Stimulated activated CD8-positive, alpha-beta memory T cell treated with anti-CD3 and anti-CD28 coated beads, Interleukin-12 subunit alpha, Interleukin-12 subunit beta, amount 100 ng/mL, for 1 hour (primary cell): ENCODE measurements at places on chromosomes 1 and 21.

DNA sequence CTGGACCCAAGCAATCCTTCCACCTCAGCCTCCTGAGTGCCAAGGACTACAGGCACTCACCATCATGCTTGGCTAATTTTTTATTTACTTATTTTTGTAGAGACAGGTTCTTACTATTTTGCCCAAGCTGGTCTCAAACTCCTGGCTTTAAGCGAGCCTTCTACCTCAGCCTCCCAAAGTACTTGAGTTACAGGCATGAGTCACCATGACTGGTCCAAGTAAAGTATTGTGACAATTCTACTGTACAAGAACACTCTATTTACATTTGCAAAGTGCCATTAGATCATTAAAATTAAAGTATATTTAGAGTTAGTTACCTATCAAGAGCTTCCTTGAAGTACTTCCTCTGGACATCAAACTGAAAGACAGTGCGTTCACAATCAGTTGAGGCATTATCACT lies 44.8 kb downstream of the NRDC start:
- DNase-seq: no peak

GRCh38 chr21:34926803-34927467 lies 122.2 kb downstream of the RUNX1 start:
- no peak for DNase-seq

- DNase-seq: no peak
Observed at GRCh38 chr1:1925437-1926345, 6.6 kb upstream of the TMEM52 start.

DNA sequence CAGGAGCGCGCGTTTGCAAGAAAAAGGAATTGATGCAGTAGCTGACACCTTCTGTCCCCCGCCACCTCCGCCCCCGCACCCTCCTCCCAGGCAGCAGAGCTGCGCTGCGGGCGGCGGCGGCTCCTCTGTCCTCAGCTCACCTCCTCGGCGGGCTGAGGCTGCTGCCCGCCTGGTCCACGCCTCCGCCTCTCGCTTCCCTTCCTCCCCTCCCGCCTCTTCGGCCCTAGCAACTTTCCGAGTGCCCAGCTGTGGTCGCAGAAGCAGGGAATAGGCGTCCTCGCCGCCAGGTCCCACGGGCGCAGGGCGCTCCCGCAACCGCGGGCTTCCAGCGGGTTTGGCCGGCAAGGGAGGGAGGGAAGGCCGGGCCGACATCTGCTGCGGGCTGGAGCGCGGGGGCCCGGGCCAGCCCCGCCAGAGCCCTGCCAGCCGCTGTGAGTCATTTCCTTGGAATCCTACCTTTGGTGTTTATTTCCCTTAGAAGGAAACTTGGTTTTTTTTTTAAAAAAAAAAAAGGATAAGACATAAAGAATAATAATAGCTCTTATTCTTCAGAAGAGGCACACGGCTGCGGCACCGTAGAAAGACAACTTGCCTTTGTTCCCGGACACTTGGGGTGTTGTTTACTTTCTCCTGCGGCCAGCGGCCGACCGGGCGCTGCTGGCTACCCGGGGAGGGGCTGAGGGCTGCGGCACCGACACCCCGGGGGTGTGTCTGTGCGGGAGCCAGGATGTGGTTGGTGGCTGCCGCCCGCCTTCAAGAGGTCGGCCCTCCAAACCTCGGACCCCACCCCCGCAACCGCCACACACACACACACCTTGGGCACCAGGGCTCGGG lies 1.1 kb downstream of the SERTAD4 start:
- no peak for DNase-seq

DNA sequence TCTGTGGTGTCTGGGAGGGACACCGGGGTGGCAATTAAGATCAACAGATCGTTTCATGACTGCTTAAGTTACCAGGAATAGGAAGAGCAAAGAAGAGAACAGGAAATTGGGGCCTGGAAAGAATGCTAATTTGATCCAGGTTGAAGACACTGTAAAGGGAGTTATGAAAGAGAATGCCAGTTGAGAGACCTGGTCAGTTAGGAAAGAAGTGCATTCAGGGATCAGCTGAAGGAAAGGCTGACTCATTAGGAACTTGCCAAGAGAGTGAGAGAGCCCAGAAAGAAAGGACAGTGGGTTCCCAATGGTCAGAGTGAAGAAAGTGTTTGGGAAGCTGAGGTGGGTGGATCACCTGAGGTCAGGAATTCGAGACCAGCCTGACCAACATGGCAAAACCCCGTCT lies 119.6 kb downstream of the UBE2U start:
- no peak for DNase-seq

DNA sequence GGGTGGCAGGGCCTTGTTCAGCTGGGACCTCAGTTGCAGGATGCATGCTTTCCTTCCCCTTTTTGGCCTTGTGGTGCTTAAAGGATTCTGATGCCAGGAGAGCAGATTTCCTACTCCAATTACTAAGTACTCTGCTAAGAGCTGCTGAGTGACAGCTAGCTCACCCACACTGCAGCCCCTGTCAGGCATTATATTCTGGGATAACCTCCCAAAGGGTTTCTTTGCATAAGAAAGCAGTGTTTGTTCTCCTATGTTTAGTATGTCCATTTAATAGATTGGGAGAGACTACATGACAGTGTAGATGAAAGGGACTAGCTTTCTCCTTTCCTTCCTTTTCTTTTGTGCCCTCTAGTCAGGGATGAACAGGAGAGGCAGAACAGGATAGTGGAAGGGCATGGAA lies 100.7 kb downstream of the FAM78B start:
- DNase-seq: no peak

DNA sequence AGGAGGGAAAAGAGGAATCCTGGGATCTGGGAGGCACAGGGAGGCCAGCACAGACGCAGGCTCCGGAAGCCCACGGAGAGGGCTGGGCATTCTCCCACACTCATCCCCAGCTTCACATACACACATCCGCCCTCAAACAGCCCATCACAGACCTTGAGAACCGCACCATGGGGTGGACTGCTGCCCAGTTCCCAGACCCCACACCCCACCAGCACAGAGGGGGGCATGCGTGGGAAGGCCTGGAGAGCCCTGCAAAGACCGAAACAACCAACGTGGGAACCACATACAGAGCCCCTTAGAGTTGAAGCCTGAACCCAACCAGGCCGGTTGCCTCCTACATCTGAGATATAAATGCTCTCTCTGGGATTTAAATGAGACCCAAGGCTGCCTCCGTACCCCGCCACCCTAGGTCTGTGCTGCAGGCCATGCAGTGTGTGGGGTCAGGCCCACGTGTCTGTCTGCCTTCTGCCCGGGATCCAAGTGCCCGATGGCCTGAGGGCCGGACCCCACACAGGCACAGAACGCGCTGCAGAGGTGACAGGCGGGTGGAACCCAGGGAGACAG lies 126.2 kb upstream of the COL6A1 start:
- no peak for DNase-seq

- DNase-seq: no peak
Observed at GRCh38 chr1:20160034-20160433, 20.9 kb downstream of the PLA2G2F start.

- no peak for DNase-seq
Observed at GRCh38 chr1:214957330-214958137, 125.0 kb upstream of the KCNK2 start.

DNA sequence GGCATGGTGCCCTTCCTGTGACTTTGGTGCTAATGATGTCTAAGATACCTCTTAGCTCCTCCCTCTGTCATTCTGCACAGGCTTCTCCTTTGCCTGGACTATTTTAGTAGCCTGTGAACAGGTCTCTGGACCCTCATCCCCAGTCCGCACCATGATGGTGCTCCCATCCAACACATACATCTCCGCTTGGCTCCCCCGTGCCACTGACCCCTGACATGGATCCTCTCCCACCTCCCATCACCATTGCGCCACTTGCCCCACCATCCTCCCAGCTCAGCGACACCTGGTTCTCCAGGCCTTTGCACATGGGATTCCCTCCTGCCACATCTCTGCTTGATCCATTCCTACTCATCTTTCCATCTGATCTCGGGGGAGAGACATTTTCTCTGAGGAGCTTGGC lies 33.9 kb downstream of the RUNX3 start:
- no peak for DNase-seq

- DNase-seq: no peak
Observed at GRCh38 chr1:16147156-16147926, 8.5 kb downstream of the EPHA2 start.

DNA sequence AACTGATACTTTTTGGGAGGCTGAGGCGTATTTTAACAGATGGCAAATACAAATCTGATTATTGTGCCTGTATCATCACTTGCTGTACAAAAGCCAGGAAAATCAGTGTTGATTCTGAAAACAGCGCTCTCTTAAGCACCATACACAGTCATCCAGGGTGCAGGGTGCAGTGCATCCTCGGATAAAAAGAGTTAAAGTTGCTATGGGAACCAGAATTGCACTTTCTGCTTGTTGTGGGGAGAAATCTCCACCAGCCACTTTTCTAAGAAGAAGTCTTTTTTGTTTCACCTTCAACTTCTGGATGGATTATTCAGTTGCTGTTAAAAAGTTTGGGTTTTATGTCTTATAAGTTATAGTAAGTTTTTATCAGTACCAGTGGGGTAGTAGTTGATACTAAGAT lies 3.8 kb downstream of the LAMC1 start:
- DNase-seq: no peak

DNA sequence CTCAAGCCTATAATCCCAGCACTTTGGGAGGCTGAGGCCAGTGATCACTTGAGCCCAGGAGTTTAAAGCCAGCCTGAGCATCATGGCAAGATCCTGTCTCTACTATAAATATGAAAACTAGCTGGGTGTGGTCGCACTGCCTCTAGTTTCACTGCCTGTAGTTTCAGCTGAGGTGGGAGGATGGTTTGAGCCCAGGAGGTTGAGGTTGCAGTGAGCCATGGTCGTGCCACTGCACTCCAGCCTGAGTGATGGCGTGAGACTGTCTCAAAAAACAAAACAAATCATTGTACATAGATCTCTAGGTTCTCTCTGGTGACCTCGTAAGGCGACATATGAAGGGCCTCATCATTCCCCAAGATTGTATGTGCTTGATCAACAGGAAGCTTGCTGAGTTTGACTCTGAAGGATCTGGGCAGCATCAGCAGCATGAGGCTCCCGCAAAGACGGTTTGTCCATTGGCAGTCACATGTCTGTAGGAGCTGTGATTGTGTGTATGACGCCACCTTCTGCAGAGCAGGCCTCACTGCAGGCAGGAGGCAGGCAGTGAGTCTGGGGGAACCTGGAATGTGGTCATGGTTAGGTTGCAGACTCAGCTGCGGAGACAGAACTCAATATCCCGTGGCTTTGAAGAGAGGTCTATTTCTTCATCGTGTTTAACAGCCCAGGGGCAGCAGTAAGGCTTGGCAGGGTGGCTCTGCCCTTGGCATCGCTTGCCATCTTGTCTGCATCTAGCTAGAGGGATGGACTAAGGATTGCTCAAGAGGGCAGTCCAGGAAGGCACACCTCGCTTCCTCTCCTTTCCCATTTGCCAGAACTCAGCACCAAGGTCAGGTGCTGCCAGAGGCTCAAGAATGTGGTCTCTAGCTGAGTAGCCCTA lies 14.0 kb downstream of the ATP5PO start:
- DNase-seq: no peak

DNA sequence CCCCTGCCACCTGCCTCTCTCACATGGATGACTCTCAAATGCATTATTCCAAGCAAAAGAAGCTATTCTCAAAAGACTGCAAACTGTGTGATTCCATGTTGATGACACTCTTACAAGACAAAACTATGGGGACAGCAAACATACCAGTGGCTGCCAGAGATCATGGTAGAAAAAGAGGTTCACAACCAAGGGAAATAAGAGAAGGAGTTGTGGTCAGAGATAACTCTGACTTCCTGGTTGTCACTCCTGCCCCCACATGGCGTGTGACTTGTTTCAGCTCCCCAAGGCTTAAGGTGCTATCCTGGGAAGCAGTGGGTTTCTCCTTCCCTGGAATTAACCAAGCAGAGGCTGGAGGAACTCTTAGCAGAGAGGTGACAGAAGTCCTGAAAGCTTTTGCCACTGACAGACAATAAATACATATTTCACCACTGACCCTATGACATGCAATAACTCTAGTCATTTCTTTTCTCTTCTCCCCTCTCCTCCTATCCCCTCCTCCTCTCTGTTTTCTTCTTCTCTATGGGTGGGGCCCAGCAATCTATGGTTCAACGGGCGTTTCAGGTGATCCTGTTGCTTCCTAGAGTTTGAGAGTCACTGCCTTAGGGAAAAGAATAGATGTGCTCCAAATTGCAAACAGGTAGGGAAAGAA lies 185.1 kb downstream of the FCRL5 start:
- no peak for DNase-seq

DNA sequence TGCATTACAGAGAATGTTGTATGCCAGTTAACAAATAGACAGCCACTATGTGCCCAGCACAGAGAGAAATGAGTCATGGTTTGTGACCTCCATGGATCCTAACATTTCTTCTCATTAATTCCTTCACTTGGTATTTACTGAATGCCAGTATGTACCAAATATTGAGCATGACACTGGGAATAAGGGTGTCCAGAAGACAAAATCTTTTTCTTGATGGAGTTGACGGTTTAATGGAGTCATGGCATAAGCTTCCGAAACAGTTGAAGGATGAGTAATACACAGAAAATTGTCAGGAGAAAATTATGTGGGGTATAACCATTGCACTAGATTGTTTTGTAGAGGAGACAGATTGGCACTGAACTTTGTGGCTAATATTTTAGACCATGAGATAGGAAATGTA lies 36.9 kb downstream of the PTGFR start:
- no peak for DNase-seq

- no peak for DNase-seq
Observed at GRCh38 chr21:25506261-25506660, 101.0 kb downstream of the MRPL39 start.

GRCh38 chr1:18107369-18108298 lies at the start of gene IGSF21:
TSS of gene IGSF21 (plus strand) at chr1:18107798. CDS start at chr1:18108129, 331 bp downstream.
- DNase-seq: no peak

GRCh38 chr1:70509996-70510876 lies 99.2 kb downstream of the CTH start:
- DNase-seq: no peak

DNA sequence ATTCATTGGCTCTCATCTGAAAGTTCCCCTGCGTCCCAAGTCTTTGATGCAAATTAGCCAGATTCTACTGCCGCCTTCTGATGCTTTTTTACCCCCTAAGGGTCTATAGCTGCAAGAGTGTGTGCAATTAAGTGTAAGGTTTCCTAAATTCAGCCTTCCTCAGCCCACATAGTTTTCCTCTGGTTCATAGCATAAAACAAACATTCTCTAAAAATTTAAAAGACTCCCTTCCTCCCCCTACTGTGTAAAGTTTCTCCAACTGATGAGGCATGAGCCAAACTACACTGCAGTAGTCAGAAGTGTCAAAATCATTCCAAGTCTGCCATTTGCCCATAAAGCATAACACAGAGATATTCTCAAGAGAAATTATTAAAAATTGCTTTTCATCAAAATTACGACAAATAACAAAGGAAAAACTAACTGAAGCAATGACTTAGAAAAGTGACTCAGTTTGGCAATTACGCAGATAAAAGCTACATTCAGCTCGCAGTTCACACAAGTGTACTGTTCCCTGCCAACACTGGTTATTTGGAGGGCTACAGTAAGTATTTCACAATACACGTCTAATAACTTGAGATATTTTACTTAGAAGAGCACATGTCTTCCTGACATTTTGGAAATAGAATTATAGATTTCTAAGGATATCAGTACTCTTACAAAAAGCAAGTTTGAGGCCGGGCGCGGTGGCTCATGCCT lies 15.4 kb downstream of the KCNH1 start:
- DNase-seq: no peak

- DNase-seq: no peak
Observed at GRCh38 chr1:24528744-24529143, 26.1 kb downstream of the RCAN3 start.

- DNase-seq: no peak
Observed at GRCh38 chr1:6796095-6796494, 10.8 kb downstream of the CAMTA1 start.

GRCh38 chr1:94522304-94522703 lies 19.3 kb downstream of the F3 start:
- DNase-seq: no peak
